ENCODE measurements at places on chromosomes 5 and 9.

DNA sequence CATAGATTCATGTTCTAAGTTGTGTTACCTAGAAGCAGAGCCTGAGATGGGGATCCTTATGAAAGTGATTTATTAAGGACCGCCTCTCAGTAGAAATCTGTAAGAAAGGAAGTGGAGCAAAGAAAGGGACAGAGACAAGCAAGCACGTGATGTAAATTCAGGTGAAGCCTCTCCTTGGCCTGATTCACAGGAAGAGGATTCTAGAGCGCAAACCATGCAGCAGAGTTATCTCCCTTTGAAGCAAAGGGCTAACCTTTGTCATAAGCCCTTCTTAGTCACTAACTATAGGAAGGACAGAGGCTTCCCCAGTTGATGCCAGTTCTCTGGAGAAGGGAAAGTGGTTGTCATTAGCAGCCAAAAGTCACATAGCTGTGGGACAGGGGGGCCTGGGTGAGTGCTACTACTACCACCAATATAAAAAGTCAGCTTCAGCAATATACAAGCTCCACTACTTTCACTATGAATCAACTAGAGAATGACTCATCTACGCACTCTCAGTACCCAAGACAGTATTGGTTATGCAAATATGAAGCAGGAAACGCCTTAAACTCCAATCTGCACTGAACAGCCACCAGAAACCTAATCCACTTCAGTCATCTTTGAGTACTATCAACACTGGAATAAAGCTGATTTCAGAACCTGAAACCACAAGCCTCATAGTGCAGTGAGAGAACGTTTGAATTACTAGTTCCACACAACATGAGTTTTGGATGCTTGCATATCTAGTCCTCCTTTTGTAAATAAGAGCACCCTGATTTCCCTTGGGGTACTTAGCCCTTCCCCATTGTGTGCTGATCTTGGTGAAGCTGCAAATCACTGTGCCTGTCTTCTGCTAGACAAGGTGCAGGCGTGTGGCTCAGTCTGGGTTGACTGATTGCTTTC is 162.7 kb downstream of the ZNF608 start:
- DNase-seq, result peak; percentile 28

DNA sequence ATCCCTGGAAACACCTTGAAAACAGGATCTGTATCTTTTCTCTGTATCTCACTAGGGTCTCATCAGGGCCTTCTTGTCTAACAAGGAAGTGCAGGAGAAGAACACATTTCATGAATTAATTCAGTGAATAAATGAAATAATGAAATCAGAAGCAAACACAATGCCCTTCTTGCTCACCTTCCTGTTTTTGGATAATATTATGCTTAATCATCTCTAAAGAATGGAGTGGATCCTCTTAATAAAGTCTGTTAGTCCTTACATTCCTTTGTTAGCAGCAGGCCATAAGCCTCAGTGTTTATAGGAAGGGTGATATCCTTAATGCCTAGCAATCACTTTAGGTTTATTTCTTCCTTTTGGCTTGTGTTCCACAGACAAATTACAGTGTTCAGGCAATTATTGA is 837.1 kb upstream of the SEMA6A start:
- DNase-seq, result no peak

DNA sequence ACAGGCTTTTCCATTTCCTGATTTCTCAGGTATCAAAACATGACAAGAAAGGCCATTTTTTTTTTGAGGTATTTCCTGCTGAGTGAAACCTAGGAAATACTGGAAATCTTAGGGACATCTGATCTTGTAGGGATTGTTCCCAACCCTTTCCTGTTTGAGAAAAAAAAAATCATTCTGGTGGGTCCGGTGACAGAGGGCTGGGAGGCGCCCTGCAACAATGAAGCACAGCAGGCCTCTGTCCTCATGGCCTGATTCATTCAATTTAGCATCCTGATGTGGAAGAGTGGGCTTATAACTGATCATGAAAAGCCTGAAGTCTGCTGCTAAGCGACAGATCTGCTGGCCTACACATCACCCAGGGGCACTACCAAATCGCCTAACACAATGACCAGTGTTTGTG is 3.0 kb upstream of the C9orf153 start:
- no peak for DNase-seq

DNA sequence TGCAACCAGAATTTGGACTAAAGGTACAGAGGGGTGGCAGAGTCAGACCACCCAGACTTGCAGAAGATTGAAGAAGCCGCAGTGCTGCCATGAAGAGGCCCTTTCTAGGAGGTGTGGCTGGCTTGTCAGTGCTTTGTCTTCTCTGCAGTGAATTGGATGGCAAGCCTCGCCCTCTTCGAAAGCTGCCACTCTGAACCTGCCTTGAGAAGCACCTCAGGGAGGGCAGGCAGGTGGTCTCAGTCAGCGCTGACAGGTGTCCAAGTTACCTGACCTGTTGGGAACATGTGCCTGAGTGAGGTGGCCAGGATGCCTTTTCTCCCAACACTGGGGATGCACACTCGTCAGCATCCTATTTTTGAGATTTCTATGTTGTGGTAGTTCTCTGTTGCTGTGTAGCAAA is 6.2 kb downstream of the TENT4A start:
- DNase-seq, result no peak

GRCh38 chr5:141567513-141568117 is 51.2 kb downstream of the DIAPH1 start:
- no peak for DNase-seq

DNA sequence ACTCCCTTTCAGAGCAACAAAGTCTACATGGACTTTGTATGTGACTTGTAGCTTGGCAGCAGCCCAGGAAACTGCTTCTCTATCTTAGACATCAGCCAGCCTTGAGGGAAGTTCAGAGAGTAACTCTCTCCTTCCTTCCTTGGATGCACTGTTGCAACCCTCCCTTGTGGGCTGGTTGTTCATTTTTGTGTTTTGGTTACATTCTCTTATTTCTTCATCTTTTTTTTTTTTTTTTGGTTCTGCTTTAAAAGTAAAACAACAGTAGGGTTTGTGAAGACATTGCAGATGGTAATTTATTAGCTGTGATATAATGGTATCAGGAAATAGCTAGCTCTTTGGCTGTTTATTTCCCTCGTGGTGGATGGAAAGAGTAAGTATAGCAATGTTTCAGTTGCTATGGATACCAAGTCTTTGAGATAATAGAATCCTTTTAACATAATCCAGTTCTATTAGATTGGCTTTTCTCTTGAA is 97.9 kb upstream of the MAMDC2 start:
- no peak for DNase-seq

GRCh38 chr5:123382252-123382651 is 41.0 kb downstream of the CEP120 start:
- DNase-seq, result no peak

DNA sequence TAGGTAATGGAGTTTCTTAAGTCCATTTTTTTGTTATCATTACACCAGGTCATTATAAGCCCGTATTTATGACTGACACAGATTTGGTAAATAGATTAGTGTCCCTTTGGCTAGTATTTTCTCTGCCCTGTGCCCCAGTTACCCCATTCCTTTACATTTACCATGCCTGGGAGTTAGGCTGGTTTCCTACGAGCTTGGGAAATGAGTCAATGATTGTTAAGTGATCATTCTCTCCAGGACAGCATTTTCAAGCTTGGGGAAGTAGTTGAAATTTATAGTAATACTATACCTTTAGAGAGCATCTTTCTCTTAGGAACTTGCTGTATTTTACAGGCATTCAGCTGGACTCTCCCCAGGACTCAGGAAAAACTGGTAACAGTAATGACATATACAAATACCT is 573.1 kb downstream of the TLE4 start:
- DNase-seq, result no peak

GRCh38 chr9:18314316-18314715 is 159.6 kb upstream of the ADAMTSL1 start:
- no peak for DNase-seq

GRCh38 chr9:76038431-76038830 is 148.0 kb downstream of the PCSK5 start:
- no peak for DNase-seq

DNA sequence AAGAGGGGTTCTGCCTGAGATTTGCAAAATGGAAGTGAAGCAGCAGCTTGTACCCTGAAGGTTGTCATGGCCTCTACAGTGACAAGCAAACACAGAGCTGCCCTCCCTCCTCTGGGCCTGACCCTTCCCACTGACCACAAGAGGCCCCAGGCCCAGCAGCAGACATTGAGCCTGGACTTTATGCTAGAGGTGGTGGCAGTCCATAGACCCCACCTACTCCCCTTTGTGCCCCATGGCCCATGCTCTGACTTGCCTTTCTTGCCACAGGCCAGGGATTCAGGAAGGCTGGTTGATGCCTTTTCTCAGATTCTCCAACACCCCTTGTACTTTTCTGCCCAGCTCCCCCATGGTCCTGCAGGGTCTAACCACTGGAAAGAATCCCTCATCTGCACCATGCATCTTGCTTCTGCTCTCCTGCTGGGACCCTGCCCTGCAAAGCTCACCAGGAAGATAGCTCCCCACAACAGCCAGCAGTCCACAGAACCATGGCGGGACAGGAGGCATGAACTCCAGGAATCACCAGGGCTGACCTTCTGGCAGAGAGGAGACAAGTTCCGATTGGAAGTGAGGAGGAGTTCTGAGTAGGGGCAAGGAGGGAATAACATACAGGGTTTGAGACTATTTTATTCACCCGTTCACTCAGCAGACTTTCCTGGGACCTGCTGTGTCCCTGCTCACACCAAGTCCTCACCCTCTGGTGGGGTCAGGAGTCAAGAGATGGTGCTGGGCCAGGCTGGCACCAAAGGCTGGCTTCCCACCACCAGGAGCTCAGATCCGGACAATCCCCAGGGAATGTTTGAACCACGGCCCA is 263.8 kb downstream of the SYK start:
- DNase-seq, result no peak

DNA sequence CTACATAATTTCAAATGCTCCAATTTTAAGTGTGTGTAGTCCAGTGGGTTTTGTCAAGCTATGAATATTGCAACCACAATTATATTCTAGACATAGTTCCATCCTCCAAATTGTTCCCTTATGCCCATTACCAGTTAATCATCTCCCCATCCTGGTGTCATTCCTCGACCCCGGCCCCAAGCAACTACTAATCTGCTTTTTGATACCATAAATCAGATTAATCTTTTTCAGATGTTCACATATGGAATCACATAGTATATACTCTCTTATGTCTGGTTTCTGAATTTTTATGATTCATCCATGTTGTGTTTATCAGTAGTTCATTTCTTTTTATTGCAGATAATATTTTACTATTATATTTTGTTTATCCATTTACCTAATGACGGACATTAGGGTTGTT is 148.4 kb upstream of the RORB start:
- DNase-seq, result no peak
